GM23248 (cell line): ENCODE measurements at places on chromosomes 6 and 20. TPM values are rescaled to one million over a fixed set of nuclear protein-coding genes. Genes with fewer than 3 reads are reported as not detected.

DNA sequence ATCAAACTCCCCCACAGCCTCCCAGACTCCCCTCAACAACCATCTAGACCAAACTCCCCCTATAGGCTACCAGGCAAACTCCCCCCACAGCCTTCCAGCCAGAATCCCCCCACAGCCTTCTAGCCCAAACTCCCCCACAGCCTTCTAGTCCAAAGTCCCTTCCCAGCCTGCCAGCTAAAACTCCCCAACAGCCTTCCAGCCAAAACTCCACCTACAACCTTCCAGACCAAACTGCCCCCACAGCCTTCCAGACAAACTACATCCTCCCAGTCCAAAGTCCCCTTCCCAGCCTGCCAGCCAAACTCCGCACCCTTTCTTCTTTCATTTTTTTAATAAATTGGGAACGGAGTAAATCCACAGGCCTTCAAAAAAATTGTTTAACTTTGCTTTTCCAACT lies 37.4 kb upstream of the SYNDIG1 start:
- H3K36me3 ChIP-seq = no peaks in the 10 kb centered on the region
- no peaks in the 10 kb centered on the region for H3K4me1 ChIP-seq
- H3K27ac ChIP-seq = no peak overlapping the region

GRCh38 chr6:75301088-75301487 lies 16.5 kb upstream of the TMEM30A start:
- H3K36me3 ChIP-seq = no peaks in the 10 kb centered on the region
- no peaks in the 10 kb centered on the region for H3K27me3 ChIP-seq
- H3K4me3 ChIP-seq = no peak overlapping the region
- H3K4me1 ChIP-seq = no peaks in the 10 kb centered on the region
- DNase-seq = no peak

DNA sequence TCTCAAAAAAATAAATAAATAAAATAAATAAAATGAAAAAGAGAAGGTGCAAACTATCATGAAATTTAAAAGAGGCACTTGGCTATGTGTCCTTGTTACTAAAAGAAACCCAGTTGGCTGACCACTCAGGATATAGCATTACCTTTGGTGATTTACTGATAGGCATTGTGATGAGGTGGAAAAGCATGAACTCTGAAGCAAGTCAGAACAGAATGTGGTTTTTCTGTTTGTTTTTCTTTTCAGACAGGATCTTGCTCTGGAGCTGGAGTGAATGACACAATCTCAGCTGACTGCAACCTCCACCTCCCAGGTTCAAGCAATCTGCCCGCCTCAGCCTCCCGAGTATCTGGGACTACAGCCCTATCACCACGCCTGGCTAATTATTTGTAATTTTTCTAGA lies 31.9 kb downstream of the ZNF184 start:
- no peak overlapping the region for H3K27ac ChIP-seq
- no peaks in the 10 kb centered on the region for H3K36me3 ChIP-seq
- H3K4me3 ChIP-seq = no peak overlapping the region
- H3K4me1 ChIP-seq = no peaks in the 10 kb centered on the region
- no peaks in the 10 kb centered on the region for H3K27me3 ChIP-seq

- H3K36me3 ChIP-seq = no peaks in the 10 kb centered on the region
- DNase-seq = no peak
- 0 out of 2 replicates have a peak, but pooled peaks cover 5% of the 10 kb centered on the region for H3K4me1 ChIP-seq
These were observed 189.8 kb downstream of the FOXA2 start for GRCh38 chr20:22394583-22394982.

DNA sequence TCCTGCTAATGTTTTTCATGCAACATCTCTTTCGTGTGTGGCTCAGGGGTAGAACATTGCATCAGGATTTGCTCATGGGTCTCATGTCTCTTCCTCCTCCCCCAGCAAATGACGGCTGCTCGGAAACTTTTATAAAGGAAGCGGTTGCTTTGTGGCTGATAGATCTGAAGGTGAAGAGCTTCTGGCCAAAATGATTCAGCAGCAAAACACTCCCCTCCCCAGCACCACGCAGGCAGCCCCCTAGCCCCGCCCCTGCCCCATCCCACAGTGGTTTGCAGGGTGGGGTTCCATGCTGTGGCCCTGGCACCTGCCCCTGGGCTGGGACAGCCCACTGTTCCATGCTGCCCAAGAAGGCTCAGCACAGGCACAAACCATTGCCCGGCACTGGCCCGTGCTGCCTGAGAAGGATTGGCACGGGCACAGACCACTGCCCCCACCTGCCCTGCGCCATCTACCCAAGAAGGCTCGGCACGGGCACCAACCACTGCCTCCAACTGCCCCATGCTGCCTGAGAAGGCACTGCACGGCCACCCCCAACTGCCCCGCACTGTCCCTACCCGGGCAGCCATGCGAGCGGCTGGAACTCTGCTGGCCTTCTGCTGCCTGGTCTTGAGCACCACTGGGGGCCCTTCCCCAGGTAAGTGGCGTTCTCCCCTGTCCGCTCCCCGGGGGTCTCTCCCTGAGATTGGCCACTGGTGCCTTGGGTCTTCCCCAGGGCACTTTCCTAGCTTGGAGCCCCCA lies at the start of gene CST7:
CST7 (plus strand) TSS at position 331 of the 741 bp plus-strand sequence; CDS start at position 568, 237 bp downstream.
- H3K4me1 ChIP-seq = no peaks in the 10 kb centered on the region
- no peak within 1 kb of the TSS for H3K27ac ChIP-seq
- H3K36me3 ChIP-seq = no peaks in the 10 kb centered on the region

- no peak overlapping the region for H3K4me3 ChIP-seq
- no peaks in the 10 kb centered on the region for H3K27me3 ChIP-seq
- DNase-seq = peak; percentile 75
- peak overlapping the region; percentile 98 for H3K27ac ChIP-seq
- no peaks in the 10 kb centered on the region for H3K36me3 ChIP-seq
These were observed 10.3 kb upstream of the IER3 start for GRCh38 chr6:30754631-30755030.

DNA sequence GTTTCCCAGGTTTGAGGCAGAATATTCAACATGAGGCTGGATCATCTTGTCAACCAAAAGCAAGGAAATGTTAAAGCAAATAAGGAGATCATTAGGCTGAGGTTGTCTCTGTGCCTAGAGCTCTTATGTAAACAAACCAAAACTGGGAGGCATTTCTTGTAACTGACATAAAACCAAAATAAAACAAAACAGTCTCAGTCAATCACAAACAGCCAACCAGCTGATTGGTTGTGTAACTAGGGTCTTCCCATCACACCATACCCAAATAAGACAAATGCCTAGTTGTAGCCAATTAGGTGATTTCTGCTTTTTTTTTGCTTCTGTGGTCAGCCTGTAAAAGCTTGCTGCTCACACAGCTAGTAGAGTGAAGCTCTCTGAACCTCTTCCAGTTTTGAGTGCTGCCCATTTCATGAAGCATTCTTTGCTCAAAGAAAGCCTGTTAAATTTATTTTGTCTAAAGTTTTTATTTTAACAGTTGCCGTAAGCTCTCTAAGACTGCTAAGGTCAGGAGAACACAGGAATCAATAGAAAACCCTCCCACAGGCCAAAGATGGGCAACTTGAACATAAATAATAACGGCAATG lies 8.9 kb upstream of the FITM2 start:
- H3K27me3 ChIP-seq = peaks cover 8% of the 10 kb centered on the region; the same call in 1 of the 2 replicates
- no peaks in the 10 kb centered on the region for H3K36me3 ChIP-seq
- no peak overlapping the region for H3K27ac ChIP-seq
- no peak overlapping the region for H3K4me3 ChIP-seq

DNA sequence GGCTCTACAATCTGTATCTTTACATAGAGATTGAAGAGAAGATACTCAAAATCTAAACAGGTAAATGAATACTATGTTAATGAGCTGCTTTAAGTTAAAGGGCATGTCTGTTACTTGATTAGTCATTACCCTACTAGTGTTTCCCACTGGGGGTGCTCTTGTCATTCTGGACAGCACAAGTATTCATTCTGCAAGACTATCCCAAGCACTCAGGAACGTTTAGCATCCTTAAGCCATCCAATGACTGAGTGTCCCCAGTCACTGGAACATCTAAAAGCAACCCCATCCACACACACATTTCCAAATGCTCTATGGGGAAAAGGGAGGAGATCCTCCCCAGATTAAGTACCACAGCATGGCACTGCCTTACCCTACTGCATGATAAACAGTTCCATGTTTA lies 25.7 kb downstream of the EZR start:
- peak; percentile 66 for DNase-seq
- no peak overlapping the region for H3K4me3 ChIP-seq
- H3K36me3 ChIP-seq = no peaks in the 10 kb centered on the region
- no peak overlapping the region for H3K27ac ChIP-seq
- H3K4me1 ChIP-seq = peaks cover 12% of the 10 kb centered on the region

- H3K27me3 ChIP-seq = no peaks in the 10 kb centered on the region
- no peak overlapping the region for H3K27ac ChIP-seq
- H3K4me1 ChIP-seq = no peaks in the 10 kb centered on the region
- no peak overlapping the region for H3K4me3 ChIP-seq
These were observed 52.4 kb upstream of the MRPS10 start for GRCh38 chr6:42269974-42270510.

DNA sequence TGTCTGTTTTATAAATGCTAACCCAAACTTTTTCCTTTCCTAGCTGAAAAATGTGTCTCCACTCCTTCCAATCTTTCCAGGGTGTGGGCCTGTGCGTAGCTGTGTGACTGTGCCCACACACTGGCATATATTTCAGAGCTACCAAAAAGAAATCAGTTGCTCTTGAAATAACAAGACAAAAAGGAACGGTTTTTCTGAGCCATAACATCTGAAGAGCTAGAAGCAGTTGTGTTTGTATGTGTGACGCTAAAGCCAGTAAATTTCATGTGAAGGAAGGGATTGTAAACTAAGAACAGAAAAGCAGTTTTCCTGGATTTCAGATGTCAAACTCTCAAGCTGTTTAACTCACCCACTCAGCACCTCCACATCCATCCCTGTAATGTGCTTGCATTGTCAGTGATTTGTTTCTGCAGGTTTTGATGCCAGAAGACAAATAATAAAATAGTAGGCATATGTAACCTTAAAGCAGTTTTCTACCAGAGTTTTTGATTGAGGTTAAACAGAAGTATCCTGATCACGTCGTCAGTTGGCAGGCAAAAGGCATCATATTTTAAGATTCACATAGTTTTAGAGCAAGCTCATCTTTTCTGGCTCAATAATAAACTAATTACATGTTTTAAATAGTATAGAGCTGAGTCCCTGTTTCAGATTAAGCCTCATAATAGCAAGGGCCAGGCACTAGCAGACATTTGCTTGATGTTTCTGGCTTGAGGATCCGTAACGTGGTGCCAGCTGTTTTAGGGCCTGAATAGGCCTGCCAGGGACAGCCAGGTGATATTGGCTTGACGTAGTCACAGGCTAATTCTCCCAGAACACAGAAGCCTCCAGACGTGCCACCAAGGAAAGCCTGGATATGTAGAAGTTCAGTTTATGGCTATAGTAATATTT lies 90.9 kb downstream of the FOXO3 start:
- H3K4me1 ChIP-seq = peaks cover 69% of the 10 kb centered on the region
- H3K36me3 ChIP-seq = no peaks in the 10 kb centered on the region
- peak overlapping the region; percentile 53 for H3K4me3 ChIP-seq
- peak overlapping the region; percentile 71 for H3K27ac ChIP-seq

DNA sequence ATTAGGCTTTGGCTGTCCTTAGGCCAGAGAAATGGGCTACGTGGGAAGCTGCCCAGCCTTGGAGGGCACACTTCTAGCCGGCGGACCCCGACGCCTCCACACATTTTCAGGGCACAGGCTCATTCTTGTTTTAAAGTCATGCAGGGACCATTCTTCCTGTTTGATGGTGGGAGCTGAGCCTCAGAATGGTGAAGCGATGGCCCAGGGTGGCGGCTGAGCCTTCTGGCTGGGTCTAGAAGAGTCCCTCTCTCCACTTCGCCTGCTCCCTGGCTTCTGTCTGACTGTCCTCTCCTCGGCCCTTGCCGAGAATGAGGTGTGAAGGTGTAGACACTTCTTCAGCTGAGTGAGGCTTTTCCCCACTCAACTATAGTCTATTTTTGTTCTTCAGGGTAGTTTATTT lies 114.4 kb downstream of the SULF2 start:
- H3K27me3 ChIP-seq = no peaks in the 10 kb centered on the region
- no peaks in the 10 kb centered on the region for H3K36me3 ChIP-seq
- no peak overlapping the region for H3K4me3 ChIP-seq

DNA sequence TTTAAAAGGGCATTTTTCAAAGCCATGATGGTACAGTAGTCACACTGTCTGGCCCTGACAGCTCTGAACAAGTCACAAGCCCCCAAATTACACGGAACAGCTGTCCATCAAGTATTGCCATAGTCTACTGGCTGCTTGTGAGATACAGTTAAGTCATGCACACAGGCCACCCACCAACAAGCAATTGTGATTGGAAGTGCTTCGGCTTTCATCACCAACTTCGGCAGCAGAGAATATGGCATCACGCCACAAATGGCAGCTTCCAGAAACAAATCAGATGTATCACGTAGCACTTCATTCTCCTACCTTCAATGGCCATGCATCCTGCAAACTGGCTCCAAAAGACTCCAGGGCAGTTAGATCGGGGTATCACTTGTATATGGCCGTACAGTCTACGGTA lies 160.5 kb downstream of the PTPRT start:
- H3K4me3 ChIP-seq = no peak overlapping the region
- no peak overlapping the region for H3K27ac ChIP-seq
- H3K36me3 ChIP-seq = no peaks in the 10 kb centered on the region
- no peaks in the 10 kb centered on the region for H3K4me1 ChIP-seq

GRCh38 chr20:60138256-60139220 lies 180.3 kb downstream of the CDH26 start:
- no peak overlapping the region for H3K27ac ChIP-seq
- H3K4me3 ChIP-seq = peak overlapping the region; percentile 81
- no peaks in the 10 kb centered on the region for H3K4me1 ChIP-seq
- no peaks in the 10 kb centered on the region for H3K36me3 ChIP-seq
- no peaks in the 10 kb centered on the region; the same call in 1 of the 2 replicates for H3K27me3 ChIP-seq
- DNase-seq = peak; percentile 72

GRCh38 chr6:1047981-1048541 lies 263.8 kb upstream of the FOXQ1 start:
- no peak overlapping the region for H3K27ac ChIP-seq
- H3K4me3 ChIP-seq = no peak overlapping the region
- H3K27me3 ChIP-seq = peaks cover 44% of the 10 kb centered on the region
- H3K4me1 ChIP-seq = no peaks in the 10 kb centered on the region
- H3K36me3 ChIP-seq = no peaks in the 10 kb centered on the region

CAP2 gene
- 4.8 and 9.9 TPM in 2 replicates for total RNA-seq

ISM1 gene
- total RNA-seq = not detected in 2 replicates
